ENCODE measurements at places on chromosomes 16 and 17.
A peak's percentile ranks its signal among the peaks of the same experiment; 100 is the strongest.

- no peak for DNase-seq
Measured at GRCh38 chr17:7011942-7012254, 526 bp upstream of the RNASEK start.

- DNase-seq: no peak
Measured at GRCh38 chr16:14125708-14126107, 54.6 kb downstream of the MRTFB start.

- DNase-seq: no peak
Measured at GRCh38 chr17:8884336-8884990, 17.0 kb upstream of the PIK3R6 start.

GRCh38 chr16:53068423-53068833 is 13.6 kb downstream of the CHD9 start:
- DNase-seq: no peak

- no peak for DNase-seq
Measured at GRCh38 chr16:14241631-14242030, 170.5 kb downstream of the MRTFB start.

DNA sequence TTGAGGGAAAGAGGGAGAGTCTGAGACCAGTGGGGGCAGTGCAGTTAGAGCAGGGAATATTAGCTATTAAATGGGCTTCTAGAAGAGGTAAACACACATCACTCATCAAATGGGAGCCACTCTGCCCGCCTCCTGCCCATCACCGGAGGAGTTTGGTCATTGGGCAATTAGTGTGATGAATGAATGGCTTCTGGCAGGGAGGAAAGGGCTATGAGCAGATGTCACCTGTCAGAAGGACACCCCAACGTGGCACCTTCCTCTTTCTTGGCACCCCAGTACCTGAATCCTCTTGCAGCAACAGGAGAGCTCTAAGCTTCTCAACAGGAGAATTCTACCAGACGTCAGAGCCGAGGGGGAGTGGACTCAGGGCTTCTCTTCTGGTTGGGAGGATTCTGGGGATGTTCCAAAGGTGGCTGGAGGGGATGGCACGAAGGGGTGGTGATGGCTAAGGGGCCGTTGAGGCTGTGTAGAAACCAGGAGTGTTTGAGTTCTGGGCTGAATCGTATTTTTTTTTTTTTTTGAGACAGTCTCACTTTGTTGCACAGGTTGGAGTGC is 11.0 kb downstream of the C1QTNF1 start:
- DNase-seq: no peak

GRCh38 chr17:66345264-66345663 is 42.9 kb downstream of the PRKCA start:
- no peak for DNase-seq

DNA sequence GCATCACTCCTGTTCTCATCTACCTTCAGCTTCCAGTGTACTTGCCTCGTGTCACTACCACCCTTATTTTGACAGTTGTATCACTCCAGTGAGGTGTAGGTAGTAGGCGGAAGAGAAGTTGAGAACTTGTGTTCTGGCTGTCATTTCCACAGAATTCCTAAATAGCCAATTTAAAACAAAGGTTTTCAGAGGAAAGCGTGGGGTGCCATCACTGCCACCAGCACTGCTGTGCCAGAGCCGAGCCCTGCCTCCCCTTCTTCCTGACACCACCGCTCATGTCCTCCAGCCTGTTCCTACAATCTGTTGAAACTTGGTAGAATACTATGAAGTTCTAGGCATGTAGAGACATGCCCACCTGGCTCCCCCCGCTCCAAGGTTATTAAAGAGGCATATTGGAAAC is 215.8 kb downstream of the TANC2 start:
- no peak for DNase-seq

GRCh38 chr17:28033972-28034714 is 8.3 kb upstream of the NLK start:
- no peak for DNase-seq

- no peak for DNase-seq
Measured at GRCh38 chr17:49634485-49634860, 43.4 kb downstream of the SPOP start.

DNA sequence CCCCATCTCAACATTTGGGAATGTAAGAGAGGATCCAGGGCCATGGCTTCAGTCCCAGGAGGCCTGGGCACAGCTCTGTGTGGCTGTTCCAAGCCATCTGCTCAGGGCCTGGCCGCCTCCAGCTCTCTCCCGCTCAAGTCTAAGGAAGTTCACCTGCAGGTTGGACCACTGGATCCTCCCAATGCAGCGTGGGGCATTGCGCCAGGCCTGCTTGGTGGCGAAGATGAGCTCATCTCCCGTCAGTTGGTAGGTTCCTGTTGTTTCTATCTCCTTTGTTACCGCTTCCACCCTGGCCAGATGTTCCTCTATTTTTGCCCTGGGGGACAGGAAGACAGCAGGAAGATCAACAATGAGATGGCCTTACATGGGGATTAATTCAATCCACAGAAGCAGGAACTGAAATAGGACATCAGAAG is 17.5 kb downstream of the NOS2 start:
- DNase-seq: no peak

GRCh38 chr16:1057252-1057932 is 15.2 kb upstream of the SSTR5 start:
- no peak for DNase-seq

DNA sequence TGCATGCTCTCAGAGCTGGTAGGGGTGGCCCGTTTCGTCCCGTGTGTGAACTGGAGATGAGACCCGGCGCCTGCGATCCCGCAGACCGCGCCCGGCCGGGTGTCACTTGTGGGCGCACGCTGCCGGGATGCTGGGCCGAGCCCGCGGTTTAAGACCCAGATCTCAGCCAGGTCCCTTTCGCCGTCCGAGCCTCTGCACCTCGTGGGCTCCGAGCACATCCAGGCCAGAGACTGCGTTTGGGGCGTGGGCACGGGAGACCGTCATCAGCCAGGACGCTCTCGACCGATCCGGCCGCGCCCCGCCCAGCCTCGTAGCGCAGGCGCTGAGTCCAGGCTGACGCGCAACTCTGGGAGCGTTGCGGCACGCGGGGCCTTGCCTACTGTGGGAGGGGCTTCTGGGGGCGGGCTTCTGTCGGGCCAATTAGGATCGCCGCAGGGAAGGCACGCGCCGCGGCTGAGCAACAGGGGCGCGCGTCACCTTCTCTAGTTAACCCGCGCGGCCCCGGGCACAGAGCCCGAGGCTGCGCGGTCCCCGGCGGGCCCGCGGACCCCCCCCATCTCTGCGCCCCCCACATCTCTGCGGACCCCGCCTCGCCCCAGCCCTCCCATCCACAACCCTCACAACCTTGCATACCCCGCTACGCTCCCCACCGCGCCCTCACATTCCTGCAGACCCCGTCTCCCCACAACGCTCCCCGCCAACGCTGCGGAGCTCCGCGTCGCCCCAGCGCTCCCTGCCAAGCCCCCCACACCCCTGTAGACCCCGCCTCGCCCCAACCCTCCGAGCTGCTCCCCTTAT is 687 bp upstream of the CEMP1 start:
- peak; percentile 99 for DNase-seq

DNA sequence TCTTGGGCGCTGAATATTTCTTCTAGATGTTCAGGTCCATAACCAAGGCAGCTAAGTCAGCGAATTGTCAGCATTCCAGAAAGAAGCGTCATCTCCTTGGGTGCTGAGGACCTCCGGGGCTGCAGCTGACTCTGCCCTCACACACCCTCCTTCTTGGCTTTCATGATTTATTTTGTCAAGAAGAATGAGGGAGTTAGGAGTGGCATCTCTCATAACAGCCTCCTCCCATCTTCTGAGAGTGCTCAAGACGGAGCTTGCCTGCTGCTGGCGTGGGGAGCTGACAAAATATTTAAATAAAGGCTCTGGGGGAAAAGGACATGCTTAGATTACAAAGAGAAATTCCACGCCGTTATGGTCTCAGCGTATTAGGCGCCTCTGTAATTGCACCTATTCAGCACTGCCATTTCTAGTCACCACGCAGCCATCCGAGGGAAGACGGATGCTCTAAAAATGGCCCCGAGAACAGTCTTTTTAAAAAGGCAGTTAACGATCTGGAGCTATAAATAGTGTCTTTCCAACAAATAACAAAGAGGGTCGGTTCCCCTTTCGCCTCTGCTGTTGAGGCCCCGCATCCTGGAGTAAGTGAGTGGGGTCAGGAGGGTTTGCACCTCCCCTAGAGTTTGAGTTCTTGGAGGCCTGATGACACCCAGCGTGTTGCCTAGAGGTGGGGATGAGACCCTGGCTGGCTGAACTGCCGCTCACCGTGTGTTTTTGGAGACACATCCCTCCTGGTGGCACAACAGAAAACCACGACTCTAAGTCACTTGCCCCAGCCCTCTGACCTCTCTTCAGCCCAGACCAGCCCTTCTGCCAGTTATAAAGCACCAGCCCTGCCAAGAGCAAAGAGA is 187.0 kb downstream of the CCDC182 start:
- DNase-seq: no peak

DNA sequence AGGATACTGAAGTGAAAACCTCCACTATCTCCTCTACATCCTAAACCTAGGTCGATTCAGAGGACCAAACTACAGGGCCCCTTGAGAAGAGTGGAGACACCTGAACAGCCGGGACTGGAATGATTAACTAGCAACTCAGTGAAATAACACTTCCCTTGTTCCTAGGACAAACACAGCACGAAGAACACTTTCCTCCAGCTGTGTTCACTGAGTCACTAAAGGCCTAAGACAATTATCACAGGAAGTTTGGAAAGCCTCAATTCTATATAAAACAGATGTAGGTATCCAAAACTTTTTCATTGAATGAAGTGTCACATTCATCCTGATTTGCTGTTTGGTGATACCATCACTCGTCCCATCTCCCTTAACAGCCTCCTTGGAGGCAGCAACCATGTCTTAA is 15.5 kb upstream of the CUEDC1 start:
- DNase-seq: no peak

DNA sequence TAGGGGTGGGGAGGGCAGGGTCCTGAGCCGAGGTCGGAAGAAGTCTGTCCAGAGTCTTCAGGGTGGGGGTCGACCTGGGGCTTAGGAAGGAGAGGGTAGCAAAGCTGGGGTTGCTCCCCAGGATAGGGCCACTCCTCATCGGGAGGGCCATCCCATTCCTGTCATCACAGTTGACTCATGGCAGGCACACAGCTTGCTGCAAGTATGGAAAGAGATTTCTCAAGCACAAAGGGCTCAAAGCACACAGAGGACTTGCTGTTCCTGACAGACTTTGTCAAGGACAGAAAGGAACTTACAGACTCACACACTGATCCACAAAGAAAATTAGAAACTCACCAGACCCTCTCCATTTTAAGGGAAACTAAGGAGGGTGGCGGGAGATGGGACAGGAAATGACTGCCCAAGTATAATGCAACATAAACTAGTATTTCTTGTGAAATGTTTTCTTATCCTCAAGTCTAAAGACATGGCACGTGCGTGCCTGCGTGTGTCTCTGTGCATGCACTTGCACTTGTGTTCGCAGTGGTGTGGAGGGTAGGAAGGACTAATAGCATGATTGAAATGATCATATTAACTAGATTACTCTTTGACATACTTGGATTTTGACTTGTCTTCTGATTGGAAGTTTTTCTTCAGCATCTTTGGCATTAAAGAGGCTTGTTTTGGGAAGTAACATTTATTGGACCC is 2.4 kb downstream of the AOC2 start:
- no peak for DNase-seq

DNA sequence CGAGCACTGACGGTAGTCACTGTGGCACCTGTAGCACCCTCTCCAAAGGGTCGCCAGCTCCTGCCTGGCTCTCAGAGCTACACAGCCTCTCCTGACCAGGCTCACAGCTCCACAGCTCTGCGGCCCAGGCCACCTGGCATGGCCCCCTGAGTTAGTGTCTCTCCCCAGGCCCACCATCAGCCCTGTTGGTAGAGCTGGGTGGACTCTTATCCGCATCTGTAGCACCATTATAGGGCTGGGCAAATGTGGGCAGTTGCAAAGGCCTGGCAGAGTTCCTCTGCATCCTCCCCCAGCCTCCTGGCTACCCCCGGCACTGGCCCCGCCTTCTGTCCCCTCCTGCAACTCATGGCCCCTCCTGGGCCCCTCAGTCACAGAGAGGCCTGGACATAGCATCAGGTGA is 18.2 kb downstream of the SCGB1C2 start:
- no peak for DNase-seq

DNA sequence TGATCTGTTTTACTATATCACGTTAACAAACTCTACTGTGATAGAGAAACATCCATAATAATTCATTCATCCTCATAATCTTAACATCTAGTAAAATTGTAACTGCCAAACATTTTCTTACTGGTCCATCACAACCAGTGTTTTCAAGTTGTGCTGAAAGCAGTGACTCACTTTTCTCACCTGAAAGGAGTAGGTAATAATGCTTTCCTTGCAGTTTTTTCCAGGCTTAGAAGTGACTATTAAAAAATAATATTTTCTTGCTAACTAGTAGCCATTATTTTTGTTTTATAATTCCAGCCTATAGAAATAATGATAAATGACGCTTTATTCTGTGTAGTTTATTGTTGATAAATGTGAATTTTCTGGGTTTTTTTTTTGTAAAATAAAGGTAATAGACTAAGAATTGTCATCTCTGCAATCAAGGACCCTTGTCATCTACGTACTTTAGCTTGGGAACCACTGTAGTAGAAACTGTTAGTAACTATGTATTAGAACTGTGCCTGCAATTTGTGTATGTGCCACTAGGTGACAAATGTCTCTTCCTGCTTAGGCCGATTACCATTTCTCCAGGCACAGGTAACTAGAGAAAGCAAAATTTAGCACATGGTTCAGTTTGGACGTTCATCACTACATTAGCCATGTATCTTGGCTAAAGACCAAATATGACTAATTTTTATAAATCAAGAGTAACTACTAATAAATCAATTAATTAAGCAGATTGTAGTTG is 409.4 kb upstream of the ERCC4 start:
- DNase-seq: no peak

GRCh38 chr16:50152807-50153595 is at the start of gene TENT4B:
Gene TENT4B, plus strand, starts transcription at chr16:50153306. Its CDS starts 316 bp downstream, at chr16:50153622.
- DNase-seq: peak; percentile 94

- DNase-seq: peak; percentile 88
Measured at GRCh38 chr17:76384222-76384986, at the start of gene SPHK1. Gene SPHK1, plus strand, starts transcription at chr17:76384609. Its CDS starts 1,036 bp downstream, at chr17:76385645.

GRCh38 chr16:3797473-3797872 is 80.1 kb upstream of the TRAP1 start:
- DNase-seq: no peak

DNA sequence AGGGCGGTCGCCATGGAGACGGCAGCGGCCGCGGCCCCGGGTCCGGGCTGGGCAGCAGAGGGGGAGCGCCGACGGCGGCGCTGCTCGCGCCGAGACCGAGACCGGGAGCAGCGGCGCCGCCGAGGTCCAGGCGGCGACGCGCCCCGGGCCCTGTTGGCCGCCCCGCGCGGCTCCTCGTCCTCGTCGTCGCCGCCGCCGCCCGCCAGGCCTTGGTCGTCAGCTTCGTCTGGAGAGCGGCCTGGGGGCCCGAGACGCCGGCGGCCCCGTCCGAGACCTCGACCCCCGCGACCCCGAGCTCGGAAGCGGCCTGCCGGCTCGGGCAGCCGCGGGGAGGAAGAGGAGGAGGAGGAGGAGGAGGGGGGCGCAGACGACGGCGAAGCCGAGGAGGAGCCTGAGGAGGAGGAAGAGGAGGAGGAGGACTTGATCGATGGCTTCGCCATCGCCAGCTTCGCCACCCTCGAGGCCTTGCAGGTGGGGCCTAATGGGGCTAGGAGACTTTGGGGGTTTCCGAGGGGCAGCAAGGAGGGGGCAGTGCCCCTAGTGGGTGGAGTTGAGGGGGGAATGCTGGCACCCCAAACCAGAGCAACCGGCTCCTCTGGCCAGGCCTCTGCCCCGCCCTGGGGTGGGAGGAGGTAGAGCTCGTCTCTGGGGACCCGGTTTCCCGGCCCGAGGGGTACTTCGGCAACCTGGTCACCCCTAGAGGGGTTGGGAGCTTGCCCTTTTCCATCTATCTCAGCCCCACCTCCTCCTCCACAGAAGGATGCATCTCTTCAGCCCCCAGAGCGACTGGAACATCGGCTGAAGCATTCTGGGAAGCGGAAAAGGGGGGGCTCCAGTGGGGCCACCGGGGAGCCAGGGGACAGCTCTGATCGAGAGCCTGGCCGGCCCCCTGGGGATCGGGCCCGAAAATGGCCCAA is 1.5 kb downstream of the FBRS start:
- no peak for DNase-seq
